ENCODE measurements at places on chromosomes 7 and 10.

DNA sequence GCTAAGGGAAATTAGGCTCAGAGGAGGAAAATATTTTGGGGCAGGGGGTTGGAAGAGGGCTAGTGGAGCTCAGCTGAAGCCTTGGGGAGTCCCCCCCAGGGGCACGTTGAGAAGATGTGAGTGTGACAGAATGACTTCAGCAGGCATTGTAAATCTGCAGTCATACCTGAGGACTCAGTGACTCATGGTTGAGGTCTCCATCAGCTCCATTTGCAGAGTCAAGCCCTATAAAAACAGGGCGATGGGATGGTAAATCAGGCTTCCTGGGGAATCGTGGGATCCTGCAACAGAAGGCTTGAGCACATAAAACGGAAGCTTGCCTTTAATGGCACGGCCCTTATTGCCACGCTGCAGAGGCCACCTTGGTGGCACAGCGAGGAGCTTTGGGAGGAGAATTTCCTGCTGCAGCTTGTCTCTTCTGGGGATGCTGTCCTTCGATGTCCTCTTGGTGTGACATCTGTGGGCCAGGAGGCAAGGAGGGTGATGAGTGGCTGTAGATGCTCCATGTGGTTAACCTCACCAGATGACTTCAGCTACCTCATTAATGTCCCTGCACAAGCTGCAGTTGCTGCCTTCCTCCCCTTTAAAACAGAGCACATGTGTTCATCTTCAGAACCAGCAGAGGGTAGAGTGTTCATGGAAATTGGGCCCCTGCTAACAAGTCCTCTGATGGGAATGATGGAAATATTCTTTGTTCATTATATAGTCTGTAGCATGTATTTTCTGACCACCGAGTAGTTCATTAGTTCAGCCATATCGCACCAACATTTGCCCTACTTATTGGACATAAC is 285.9 kb downstream of the LRMDA start:
- no peak for DNase-seq

DNA sequence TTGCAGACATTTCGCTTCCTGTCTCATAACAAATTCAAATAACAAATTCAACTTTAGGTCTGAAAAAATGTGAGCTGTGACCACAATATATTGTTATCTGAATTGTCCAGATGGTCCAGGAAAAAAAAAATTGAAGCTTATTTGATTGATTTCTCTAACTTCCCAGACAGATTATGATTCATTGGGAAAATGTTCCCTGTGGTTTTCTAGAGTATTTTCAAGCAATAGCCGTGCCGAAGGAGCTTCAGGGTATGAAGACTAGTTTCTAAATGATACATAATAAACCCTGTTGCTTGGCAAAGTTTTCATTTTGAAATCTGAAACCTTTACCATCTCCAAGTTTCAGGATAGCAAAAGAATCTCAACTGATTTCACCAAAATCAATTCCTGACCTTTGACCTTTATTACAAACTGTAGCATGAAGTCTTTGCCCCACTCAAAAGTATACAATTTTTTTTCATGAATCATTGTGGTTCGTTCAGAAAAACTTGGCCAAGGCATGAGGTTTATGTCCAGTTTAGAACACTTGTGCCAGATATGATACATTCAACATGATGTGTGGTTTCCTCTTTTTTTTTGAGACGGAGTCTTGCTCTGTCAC is 109.9 kb downstream of the JCAD start:
- no peak for DNase-seq

GRCh38 chr7:46494441-46494840 is 573.4 kb upstream of the IGFBP3 start:
- no peak for DNase-seq

DNA sequence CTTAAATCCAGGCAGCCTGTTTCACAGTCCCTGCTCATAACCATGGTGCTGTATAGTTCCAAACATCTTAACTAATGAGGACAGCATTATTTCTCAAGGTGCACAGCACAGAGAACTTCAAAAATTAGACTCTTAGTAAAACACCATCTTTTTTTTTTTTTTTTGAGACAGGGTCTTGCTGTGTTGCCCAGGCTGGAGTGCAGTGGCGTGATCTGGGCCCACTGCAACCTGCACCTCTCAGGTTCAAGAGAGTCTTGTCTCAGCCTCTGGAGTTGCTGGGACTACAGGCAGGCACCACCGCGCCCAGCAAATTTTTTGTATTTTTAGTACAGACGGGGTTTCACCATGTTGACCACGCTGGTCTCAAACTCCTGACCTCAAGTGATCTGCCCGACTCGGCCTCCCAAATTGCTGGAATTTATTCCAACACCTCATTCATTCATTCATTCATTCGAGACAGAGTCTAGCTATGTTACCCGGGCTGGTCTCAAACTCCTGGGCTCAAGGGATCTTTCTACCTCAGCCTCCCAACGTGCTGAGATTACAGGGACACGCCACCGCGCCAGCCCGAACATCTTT is 507 bp upstream of the TMEM254 start:
- no peak for DNase-seq

- no peak for DNase-seq
Observed at GRCh38 chr7:11505471-11505985, 326.5 kb downstream of the THSD7A start.

- DNase-seq, result no peak
Observed at GRCh38 chr7:29890251-29890650, 83.9 kb downstream of the WIPF3 start.

- DNase-seq, result no peak
Observed at GRCh38 chr7:44615149-44615611, 8.8 kb downstream of the OGDH start.

DNA sequence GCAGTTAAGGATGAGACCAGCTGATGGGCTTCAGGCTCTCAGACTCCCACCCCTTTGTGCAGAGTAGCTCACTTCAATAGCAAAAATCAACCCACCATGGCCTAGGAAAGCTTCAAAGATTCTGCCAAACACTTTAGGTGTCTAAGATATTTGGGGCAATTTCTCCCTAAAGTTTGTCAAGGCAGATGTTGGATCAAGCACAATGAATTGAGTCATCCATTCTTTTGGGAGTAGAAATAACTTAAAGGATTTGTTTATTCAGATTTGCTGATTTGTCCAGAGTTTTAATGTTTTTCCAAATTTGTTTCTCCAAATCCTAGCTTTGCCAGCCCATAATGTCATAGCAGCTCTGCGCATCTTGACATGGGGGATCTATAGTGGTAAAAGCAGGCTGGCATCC is 855.1 kb downstream of the LRMDA start:
- no peak for DNase-seq

DNA sequence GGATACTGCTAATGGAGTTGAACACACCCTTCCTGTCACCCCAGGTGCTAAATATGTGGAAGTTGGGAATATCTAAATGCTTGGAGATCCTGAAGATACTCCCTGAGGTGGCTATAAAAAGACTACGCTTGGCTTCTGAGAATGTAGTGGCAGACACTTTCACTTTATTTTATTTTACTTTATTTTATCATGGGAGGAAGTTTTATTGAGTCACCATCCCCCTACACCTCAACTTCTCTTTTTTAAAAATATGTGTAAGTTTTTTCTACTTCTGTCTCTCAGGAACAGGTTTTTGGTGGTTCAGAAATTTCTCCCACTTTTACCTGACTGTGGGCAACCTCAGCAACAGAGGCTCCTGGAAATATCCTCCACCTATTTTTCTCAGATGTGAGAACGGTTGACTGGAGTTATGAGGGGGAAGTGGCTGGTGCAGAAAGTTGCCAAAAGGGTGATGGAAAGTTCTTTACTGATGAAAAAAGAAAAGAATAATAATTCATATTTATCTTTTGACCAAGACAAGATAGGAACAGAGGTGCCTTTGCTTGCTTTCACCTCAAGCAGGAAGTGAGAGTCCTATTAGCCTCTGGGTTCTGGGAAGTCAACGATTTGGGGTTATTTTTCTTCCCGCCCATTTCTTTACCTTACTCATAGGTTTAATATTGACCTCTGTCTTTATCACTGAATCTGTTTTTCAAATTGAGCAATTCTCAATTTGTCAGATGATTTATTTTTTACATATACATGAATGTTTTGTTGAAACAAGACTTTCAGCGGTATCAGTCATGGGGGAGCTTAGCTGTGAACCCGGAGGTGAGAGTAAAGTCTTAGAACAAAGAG is 103.6 kb downstream of the AHR start:
- DNase-seq, result no peak

DNA sequence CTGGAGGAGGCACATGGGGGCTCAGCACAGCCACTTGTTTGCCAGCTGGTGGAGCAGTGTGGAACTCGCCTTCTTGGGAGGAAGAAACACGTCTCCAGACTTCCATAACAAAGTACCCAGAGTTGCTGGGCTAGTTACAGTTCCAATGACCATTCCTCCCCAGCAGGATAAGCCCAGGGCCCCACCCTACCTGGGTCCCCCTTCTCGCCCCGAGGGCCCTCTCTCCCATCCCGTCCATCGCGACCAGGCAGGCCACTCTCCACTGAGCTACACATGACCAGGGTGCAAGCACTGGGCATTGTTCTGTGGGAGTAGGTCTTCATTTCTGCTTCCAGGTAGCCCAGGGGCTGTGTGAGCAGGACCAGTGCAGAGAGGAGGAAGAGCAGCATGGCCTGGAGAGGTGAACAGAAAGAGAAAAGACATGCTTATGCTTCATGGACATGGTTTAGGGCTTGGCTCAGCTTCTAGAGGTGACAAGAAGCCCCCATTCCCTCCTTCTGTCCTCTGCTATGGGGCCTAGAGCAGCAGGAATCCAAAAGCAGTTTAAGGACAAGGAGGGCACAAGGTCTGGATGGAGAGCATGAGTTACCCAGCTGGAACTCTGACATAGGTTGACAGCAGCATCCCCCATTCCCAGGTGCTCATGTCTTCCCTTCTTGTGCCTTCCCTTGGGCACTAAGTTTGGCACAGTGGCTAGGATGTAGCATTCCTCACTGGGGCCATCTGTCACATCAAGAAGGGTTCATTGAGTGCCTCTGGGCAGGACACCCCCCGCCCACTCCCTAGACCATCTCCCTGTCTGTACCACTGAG is 2.4 kb downstream of the SFTPD start:
- no peak for DNase-seq

DNA sequence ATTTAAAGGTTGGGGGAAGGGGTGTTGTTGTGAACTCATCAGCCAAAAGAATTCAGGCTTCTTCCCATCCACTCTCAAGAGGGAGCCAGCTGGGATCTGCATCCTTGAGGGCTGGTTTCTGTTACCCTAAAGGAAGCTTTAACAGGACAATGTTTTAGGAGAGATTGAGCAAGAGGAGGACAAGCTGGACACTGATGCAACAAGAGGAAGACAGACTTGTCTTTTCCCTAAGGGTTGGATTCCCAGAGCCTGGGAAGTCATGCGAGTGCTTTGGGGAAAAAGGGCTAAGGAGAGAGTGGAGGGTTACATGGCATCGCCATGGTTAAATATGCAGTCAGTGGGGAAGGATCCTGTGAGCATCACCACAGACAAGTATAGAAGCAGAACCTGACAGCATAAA is 47.6 kb upstream of the PDE1C start:
- DNase-seq, result no peak

DNA sequence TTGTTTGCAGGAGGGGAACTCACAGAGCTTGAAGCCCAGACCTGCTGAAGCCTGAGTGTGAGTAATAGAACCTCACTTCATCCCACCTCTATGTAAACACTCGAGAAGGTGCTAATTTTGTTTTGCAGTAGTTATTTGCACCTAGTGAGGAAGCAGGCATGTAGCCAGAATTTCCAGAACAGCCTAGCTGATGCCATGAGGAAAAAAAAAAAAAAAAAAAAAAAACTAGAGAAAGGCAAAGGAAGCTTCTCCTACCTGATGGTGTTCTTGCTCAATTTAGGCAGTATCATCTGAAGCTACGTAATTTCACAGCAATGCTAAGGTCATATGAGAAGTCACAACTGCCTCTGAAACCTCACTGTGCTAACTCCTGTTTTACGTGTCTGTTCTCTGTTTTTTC is 13.6 kb upstream of the GPR37 start:
- DNase-seq, result no peak

GRCh38 chr7:140342727-140343514 is 55.4 kb downstream of the SLC37A3 start:
- DNase-seq, result no peak

- no peak for DNase-seq
Observed at GRCh38 chr7:51817694-51818225, 501.2 kb upstream of the COBL start.

GRCh38 chr10:2026936-2027335 is 289.6 kb upstream of the ADARB2 start:
- no peak for DNase-seq

DNA sequence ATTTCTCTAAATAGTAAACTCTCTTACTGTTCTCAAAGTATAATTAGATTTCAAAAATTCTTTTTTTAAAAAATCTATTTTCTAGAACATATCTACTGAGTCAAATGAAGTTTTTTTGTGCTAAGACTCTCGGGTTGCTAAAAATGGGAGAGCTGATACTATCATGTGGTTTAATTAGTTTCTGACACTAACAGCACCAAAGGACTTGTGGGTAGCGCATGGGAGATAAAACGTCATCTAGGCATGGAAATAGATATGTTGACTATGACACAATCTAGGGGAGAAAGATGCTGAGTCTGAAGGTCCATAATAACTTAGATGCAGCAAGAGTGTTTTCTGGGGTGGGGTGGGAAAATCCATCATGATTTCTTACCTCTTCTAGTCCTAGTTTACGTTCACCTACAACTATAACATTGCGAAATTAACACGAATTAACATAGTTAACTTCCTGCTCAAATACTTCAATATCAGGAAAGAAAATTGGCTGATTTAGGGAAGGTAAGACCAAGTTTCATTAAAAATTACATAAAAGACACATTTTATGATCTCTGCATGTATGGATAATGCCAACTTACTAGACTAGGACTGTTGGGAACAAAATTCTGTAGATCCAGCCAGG is 14.3 kb upstream of the ARMC3 start:
- DNase-seq, result no peak

GRCh38 chr10:69628891-69629290 is 1.2 kb upstream of the FAM241B start:
- no peak for DNase-seq

- peak; percentile 39 for DNase-seq
Observed at GRCh38 chr7:134547397-134548054, 1.4 kb upstream of the AKR1B15 start.

GRCh38 chr10:118870467-118871243 is 115.9 kb upstream of the CACUL1 start:
- no peak for DNase-seq

DNA sequence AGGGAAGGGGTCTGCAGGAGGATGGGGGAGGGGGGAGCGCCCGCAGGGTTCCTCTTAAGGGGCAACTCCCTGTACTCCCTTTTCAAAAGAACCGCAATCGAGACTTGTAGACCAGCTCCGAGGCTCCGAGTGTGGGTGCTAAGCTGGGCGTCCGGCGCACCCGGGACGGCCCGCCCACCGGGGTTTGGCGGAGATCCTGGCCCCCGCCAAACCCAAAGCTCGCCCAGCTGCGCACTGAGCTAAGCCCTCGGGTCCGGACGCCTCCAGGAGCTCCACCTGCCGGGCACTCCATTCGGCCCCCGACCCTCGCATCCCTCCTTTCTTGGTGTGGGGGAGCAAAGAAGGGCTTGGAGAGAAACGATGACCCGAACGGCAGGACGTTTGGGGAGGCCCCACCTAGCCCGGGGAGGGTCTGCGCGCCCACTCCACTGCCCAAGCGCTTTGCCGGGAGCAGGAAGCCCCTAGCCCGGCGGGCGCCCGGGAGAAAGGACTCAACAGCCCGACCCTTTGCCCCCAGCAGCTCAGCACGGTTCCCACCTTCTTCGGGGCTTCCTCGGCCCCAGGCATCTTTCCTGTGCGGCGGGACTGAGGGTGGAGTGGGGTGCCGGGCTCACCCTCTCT is 651 bp downstream of the AFAP1L2 start:
- no peak for DNase-seq

Data from GM18507 (cell line).